GM12891 (cell line): ENCODE measurements at places on chromosomes 4 and X.

- DNase-seq, result no peak
Measured at GRCh38 chr4:6984612-6985425, 58.4 kb upstream of the TADA2B start.

DNA sequence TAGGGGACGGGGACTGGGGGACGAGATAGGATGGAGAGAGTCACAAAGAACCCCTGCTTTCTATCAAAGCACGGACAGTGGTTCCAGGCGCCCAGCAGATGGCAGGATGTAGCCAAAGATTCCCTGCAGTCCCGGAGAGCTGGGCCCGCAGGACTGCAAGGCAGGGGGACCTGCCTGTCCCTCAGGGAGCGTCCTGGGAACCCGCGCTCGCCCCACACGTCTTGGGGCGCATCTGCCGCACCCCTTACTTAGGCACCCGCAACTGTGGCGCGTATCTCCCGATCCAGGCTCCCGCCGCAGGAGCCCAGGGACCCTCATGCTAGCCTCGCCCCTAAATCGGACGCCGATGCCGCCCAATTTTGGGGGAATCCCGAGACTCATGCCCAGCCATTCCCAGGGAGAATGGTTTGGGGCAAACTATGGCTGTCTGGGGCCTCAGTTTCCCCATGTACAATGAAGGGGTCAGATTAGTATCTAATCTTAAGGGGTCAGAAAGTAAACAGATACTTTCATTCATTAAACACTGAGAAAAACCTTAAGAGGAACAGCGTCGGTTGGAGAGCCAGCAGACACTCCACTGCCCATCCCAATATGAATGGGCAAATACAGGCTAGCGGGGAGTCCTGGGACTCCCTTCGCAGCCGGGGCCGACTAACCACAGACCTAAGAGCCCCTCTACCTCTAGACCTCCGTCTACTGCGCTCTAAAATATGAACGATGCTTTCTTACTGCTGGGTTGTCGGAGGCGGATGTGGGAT is 581 bp upstream of the STK32B start:
- peak; percentile 53 for DNase-seq

- DNase-seq, result no peak
Measured at GRCh38 chr4:108126806-108127205, 41.9 kb downstream of the LEF1 start.

DNA sequence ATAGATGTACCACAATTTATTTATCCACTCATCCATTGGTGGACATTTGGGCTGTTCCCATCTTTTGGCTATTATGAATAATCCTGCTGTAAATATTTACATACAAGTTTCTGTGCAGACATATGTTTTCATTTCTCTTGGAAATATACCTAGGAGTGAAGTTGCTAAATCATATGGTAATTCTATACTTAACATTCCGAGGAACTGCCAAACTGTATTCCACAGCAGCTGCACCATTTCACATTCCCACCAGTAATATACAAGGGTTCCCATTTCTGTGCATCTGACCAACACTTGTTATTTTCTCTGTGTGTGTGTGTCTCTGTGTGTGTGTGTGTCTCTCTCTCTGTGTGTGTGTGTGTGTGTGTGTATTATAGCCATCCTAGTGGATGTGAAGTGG is 15.4 kb upstream of the DOCK11 start:
- no peak for DNase-seq

DNA sequence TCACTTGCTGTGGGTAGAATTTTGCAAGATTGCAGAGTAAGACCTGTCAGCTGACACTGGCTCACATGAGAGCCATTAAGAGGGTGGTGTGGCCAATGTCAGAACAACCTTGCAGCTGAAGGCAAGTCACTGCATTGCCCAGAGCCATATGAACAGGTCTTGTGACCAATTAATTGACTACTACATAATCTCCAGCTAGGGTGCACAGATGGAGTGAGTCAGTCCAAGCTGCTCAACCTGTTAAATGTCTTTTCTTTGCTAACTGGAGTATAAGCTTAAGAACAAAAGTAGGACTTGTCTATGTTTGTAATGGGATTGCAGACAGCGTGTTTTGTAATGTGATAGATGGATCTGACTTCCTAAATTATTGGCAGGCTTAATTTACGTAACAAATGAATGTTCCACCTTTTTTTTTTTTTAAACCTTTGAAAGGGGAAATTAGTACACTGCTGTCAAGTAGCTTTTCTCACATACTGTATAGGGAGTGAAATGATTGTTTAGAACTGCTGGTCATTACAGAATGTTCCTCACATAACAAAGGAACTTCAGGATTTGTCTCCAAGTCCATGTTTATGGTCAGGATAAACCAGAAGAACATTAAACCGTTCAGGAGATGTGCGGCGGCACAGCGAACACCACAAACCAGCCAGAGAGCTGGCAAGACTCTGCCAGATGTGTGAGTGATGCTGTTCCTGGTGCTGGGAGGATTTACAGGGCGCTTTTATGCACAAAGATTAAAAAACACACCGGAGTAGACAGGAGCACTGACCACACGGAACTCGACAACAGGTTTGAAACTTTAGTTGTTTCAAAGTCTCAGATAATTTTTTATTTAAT is 37.0 kb downstream of the FNIP2 start:
- no peak for DNase-seq

GRCh38 chr4:80015407-80016189 is 57.4 kb downstream of the ANTXR2 start:
- DNase-seq, result no peak
